ENCODE measurements at places on chromosomes 2 and 18.

GRCh38 chr2:219065484-219065883 lies 4.8 kb upstream of the IHH start:
- DNase-seq, result no peak

GRCh38 chr2:23567161-23567756 lies 182.3 kb downstream of the KLHL29 start:
- DNase-seq, result no peak

- no peak for DNase-seq
These were observed 92.8 kb upstream of the NRP2 start for GRCh38 chr2:205589479-205589878.

- no peak for DNase-seq
These were observed 32.3 kb downstream of the ITSN2 start for GRCh38 chr2:24328010-24328409.

DNA sequence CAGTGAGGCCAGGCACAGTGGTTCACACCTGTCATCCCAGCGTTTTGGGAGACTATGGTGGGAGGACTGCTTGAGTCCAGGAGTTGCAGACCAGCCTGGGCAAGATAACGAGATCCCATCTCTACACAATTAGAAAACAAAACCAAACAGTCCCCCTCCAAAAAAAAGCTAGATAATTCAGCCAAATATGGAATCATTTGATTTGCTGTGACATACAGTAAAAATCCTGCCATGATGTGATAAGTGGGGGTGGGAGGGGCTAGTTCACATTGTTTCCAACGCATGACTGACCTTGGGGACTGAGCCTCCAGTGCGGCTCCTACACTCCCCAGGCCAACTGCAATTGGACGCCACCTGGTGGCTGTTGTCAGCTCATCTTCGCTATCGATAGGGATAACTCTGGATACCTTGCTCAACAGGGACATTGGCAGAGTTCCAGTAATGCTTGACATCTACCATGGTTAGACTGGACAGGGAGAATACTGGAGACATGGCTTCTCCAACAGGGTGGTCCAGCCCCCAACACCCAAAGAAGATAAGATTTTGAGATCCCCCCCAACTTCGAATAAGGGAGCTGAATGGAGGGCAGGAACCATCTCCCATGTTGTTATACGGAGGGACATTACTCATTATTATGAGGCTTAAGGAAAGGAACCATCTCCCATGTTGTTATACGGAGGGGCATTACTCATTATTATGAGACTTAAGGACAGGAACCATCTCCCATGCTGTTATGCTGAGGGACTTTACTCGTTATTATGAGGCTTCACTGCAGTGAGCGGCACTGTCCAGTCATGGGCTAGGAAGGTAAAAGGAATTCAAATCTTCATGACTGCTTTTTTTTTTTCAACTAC lies 135.9 kb downstream of the TGIF1 start:
- DNase-seq, result peak; percentile 59

GRCh38 chr2:75021672-75022071 lies 63.2 kb downstream of the POLE4 start:
- peak; percentile 50 for DNase-seq
